ENCODE measurements at places on chromosomes 7 and 10. TPM values are rescaled to one million over a fixed set of nuclear protein-coding genes. Genes with fewer than 3 reads are reported as not detected.

GRCh38 chr10:5805711-5806110 lies 7.5 kb downstream of the GDI2 start:
- DNase-seq = no peak
- H3K4me3 ChIP-seq = no peak overlapping the region
- H3K36me3 ChIP-seq = peaks cover 21% of the 10 kb centered on the region
- peaks cover 69% of the 10 kb centered on the region for H3K4me1 ChIP-seq

DNA sequence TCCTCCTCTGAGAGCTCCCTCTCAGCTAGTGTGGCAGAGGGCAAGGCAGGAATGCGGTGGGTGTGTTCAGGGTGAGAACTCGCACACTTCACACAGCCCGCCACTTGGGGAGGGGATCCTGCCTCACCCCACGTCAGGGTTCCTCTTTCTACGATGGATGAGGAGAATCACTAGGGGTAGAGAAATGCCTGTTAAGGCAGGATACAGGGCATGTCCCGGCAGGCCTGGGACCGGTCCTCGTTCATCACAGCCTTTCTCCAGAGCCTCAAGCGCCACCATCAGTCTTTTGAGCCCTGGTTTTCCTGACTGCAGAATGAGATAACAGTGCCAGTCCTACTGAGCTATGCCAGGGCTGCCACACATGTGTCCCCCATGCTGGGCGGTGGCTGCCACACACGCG lies 546.7 kb upstream of the ADARB2 start:
- no peaks in the 10 kb centered on the region for H3K4me1 ChIP-seq
- DNase-seq = no peak
- H3K27me3 ChIP-seq = peaks cover 12% of the 10 kb centered on the region
- no peak overlapping the region for H3K27ac ChIP-seq

OR6B1 gene
- not detected for total RNA-seq

DNA sequence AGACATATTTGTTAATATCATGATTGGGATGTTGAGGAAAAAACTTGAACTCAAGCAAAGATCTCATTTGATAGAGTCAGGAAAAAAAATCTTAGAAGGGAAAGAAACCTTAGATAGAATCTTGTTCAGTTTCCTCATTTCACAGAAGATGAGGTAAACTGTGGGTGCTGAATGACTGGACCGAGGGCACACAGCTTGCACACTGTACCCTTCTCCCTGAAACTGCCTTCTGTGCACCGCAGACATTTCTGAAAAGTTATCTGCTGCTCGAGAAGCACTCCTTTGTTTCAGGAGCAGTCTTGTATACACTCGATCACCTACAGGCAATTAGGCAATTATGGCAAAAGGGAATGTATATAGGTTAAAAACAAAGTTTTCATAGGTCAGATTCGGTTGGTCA lies 167.4 kb downstream of the SKAP2 start:
- H3K36me3 ChIP-seq = no peaks in the 10 kb centered on the region
- H3K4me3 ChIP-seq = no peak overlapping the region
- H3K27ac ChIP-seq = no peak overlapping the region
- DNase-seq = no peak

DNA sequence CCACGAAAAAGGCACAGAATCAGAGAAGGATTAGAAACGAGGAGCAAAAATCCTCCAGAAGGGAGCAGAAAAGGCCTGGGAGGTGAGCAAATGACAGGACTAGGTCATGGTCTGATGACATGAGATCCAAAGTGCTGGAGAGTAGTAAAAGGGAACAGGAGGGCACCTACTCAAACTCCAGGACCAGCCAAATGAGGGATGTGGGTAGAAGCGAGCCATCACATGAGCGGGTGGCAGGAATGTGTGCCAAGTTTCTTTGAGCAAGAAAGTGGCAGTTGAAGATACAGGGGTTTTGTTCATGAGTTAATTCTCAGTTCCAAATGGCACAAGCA lies 112.6 kb downstream of the RNF32 start:
- no peaks in the 10 kb centered on the region for H3K4me1 ChIP-seq
- H3K36me3 ChIP-seq = peaks cover 4% of the 10 kb centered on the region
- DNase-seq = no peak
- H3K4me3 ChIP-seq = no peak overlapping the region

DNA sequence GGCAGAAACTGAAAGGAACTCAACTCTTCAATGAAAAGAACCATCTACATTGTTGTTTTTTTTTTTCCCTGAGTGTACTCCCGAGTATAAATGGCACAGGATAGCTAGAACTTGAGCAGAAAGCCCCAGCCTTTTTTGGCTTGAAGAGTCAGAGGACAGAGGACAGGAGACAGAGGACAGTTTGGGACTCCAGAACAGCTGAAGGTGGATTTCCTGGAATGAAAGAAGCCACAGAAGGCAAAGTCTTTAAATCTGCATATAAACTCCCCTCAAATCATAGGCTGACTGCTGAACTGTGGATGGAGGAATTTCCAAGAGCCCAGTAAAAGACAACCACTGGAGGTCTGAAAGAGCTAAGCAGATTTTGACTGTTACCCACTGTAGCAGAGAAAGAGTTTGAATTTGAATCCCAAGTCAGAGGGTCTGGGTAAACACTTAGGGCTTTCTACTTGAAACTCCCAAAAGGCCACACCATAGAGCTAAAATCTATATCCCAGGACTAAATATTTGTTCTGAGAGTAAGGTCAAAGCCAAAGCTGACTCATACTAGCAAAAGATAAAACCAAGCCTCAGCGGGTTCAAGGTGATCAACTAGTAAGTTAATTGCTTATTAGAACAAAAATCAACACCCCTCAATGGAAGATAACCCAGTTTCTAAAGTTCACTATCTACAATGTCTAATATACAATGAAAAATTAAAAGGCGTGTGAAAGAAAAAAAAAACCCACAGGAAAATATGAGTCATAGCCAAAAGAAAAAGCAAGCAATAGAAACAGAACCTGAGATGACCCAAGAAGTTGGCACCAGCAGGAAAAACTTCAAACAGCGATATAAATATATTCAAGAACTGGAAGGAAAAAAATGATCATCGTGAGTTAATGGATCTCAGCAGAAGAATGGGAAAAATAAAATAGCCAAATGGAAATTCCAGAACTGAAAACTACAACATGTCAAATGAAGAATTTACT lies 1.8 kb upstream of the OPN1SW start:
- H3K36me3 ChIP-seq = peaks cover 14% of the 10 kb centered on the region
- peak overlapping the region; percentile 95 for H3K27ac ChIP-seq
- H3K27me3 ChIP-seq = no peaks in the 10 kb centered on the region
- H3K4me3 ChIP-seq = peak overlapping the region; percentile 22

GRCh38 chr7:134992626-134993179 lies 6.4 kb downstream of the AGBL3 start:
- peak; percentile 44 for DNase-seq
- H3K36me3 ChIP-seq = peaks cover 12% of the 10 kb centered on the region
- H3K27me3 ChIP-seq = no peaks in the 10 kb centered on the region
- peak overlapping the region; percentile 88 for H3K27ac ChIP-seq

GPR15LG gene
- not detected for total RNA-seq

PIK3CG gene
- 18.7 TPM for total RNA-seq

GRCh38 chr10:70379581-70380176 lies 2.7 kb downstream of the LRRC20 start:
- H3K4me1 ChIP-seq = peaks cover 26% of the 10 kb centered on the region
- DNase-seq = no peak
- H3K4me3 ChIP-seq = no peak overlapping the region
- H3K27ac ChIP-seq = no peak overlapping the region

DNA sequence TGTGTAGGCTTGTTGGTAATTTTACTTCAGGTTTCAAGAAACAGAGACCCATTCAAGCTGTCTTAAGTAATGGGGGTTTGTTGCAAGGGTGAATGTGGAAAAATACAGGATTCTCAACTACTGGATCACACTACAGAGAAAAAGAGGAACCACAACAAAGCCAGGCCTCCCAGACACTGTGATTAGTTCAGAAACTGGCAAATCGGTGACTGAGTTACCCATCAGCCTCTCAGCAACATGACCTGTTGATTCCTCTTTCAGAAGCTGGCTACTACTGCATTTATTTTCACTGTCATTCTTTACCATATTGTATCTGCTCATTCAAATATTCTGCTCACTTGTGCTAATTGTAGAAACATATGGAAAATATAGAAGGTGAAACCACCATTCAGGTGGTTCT lies 16.0 kb downstream of the CCDC71L start:
- no peak for DNase-seq
- no peaks in the 10 kb centered on the region for H3K4me1 ChIP-seq
- H3K36me3 ChIP-seq = no peaks in the 10 kb centered on the region
- H3K4me3 ChIP-seq = no peak overlapping the region

DNA sequence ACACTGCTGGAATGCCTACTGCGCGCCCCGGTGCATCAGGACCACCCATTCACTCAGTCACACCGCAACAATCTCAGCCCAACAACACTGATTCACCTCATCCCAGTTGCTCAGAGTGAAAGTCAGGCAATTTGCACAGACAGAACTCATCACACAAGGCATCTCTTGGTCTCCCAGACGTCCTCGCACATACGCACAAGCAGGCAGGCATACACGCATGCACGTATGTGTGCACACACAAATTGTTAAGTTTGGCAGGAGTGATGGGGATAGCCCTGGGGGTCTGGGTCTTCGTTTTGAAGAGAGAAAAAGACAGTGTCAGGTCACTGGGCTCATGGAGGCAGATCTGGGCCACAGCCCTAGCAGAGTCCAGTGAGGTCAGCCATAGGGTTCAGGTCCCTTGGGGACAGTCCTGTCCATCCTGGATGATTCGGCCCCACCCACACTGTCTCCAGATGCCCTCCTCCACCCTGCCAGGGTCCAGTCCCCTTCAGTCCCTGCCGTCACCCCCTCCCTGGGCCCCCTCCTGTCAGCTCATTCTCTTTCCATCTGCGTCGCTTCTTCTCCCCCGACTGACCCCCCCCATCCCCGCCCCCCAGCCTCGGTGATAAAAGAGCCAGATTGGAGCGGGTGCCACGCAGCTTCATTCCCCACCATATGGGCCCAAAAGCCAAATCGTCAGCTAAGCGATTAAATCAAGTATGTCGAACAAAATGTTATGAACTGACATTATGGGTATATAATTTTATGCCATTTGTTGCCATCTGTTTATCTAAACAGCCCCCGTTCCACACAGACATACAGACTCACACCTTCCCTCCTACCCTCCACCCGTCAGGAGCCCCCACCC lies 48.5 kb upstream of the SLF2 start:
- H3K36me3 ChIP-seq = no peaks in the 10 kb centered on the region
- peaks cover 60% of the 10 kb centered on the region for H3K27me3 ChIP-seq
- DNase-seq = no peak
- H3K4me3 ChIP-seq = no peak overlapping the region
- no peak overlapping the region for H3K27ac ChIP-seq

- no peaks in the 10 kb centered on the region for H3K36me3 ChIP-seq
- H3K27me3 ChIP-seq = no peaks in the 10 kb centered on the region
- H3K4me3 ChIP-seq = peak overlapping the region; percentile 79
- peak; percentile 22 for DNase-seq
- no peak overlapping the region for H3K27ac ChIP-seq
Observed at GRCh38 chr10:21372651-21373410, 152.7 kb downstream of the SKIDA1 start.

DNA sequence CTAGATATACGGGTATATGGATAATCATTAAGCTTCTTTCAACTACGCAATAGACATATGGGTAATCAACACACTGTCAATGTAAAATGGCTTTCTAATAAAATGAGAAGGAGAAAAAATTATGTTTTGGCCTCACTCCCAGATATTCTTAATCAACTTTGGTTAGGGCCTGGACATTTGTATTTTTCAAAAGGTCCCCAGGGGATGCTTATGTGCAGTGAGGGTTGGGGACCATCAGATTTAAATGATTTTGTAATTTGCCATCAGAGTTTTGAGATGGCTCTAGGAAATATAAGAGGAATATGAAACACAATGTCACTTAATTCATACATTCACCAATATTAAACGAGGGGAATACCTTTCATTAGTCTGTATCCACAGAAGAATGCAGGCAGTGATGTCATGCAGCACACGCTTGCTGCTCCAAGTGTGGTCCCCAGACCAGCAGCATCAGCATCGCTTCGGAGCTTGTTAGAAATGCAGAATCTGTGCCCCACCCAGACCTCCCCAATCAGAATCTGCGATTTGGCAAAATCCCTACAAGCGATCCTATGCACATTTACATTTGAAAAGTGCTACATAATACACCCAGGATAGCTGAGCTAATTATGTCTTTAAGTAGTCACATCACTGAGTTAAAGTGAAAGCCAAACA lies 75.1 kb downstream of the INHBA start:
- peaks cover 23% of the 10 kb centered on the region for H3K4me1 ChIP-seq
- peaks cover 4% of the 10 kb centered on the region for H3K27me3 ChIP-seq
- no peak for DNase-seq
- H3K36me3 ChIP-seq = no peaks in the 10 kb centered on the region
- H3K4me3 ChIP-seq = peak overlapping the region; percentile 40
- no peak overlapping the region for H3K27ac ChIP-seq

- DNase-seq = no peak
- H3K27ac ChIP-seq = no peak overlapping the region
- H3K36me3 ChIP-seq = no peaks in the 10 kb centered on the region
Observed at GRCh38 chr10:96826438-96826837, 5.7 kb upstream of the LCOR start.

FAS gene
- total RNA-seq = 138 TPM

C7orf33 gene
- total RNA-seq = not detected

GRCh38 chr10:4024516-4025245 lies 239.7 kb upstream of the KLF6 start:
- H3K27ac ChIP-seq = no peak overlapping the region
- DNase-seq = no peak
- H3K4me3 ChIP-seq = no peak overlapping the region
- no peaks in the 10 kb centered on the region for H3K27me3 ChIP-seq
- no peaks in the 10 kb centered on the region for H3K36me3 ChIP-seq
- H3K4me1 ChIP-seq = peaks cover 4% of the 10 kb centered on the region

TMEM26 gene
- total RNA-seq = not detected

DNA sequence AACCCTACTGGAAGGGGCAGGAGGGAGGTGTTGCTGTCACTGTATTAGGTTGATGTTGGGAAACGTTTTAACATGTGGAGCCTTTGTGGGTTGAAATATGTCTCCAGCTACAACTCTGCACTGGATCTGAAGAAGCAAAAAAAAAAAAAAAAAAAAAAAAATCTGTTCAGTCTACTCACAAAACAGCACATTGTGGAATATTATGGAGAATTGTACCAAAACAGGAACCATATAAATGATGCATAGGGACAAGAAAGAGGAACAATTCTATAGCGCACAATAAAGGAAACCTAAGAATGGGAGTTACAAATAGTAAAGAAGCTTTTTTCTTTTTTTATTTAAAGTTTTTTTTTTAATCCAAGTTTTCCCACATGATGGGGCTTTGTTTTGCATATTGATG lies 63.8 kb downstream of the CCSER2 start:
- peaks cover 21% of the 10 kb centered on the region for H3K4me1 ChIP-seq
- no peak overlapping the region for H3K27ac ChIP-seq
- peaks cover 18% of the 10 kb centered on the region for H3K36me3 ChIP-seq

ALKBH4 gene
- total RNA-seq = 9.1 TPM
